ENCODE measurements at places on chromosomes 16 and 17. TPM values are rescaled to one million over a fixed set of nuclear protein-coding genes. Genes with fewer than 3 reads are reported as not detected.

GUCY2D gene
- 0.12 TPM for total RNA-seq

- no peak for DNase-seq
Measured at GRCh38 chr16:12079412-12079965, 103.0 kb downstream of the SNX29 start.

DNA sequence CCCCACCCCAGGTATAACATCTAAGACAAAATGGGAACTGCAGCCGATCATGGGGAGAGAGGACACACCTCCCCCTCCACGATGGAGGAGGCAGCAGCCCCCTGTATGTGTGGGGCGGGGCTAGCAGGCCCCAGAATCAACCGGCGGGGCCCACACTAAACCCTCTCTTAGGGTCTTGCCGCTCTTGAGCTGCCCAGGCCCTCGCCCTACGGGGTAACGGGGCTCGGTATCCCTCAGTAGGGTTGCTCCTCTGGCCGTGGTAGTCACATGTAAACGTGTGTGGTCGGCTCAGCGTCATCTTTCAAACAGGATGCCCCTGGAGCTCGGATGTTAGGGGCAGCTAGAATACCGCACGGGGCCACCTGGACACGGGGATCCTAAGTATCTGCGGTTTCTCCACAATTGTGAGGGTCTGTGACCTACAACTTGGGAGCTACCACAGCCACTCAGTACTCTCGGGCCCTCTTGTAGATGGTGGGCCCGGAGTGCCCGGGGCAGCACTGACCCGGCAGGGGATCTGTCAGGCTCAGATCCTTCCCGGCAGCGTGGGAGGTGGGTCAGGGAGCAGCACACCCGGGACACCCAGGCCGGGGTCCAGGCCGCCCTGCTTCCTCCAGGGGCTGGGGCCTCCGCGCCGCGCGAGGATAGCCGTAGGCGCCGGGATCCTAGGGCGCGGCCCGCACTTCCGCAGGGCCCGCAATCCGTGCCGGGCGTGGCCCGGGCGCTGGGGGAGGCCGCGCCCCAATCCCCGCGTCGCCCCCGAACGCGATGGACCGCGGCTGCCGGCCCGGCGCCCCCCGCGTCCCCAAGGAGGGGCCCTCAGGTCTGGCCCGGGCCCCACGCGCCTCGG is 781 bp downstream of the ARHGDIA start:
- peak; percentile 38 for DNase-seq

GRCh38 chr16:62741692-62742091 is 705.5 kb upstream of the CDH8 start:
- no peak for DNase-seq

KRTAP1-1 gene
- not detected for total RNA-seq

GRCh38 chr16:11794996-11795886 is 1.8 kb downstream of the ZC3H7A start:
- no peak for DNase-seq
